ENCODE measurements at places on chromosomes 6 and 20.
A peak's percentile ranks its signal among the peaks of the same experiment; 100 is the strongest.

GRCh38 chr6:169969372-169970099 lies 218.1 kb downstream of the ERMARD start:
- DNase-seq, result no peak

GRCh38 chr6:119934816-119935215 lies 585.3 kb upstream of the MAN1A1 start:
- DNase-seq, result no peak

- no peak for DNase-seq
Measured at GRCh38 chr6:4463236-4463635, 313.0 kb upstream of the CDYL start.

GRCh38 chr6:35922139-35922554 lies 1.2 kb upstream of the SRPK1 start:
- no peak for DNase-seq

- DNase-seq, result no peak
Measured at GRCh38 chr6:20096536-20096935, 115.7 kb downstream of the MBOAT1 start.

DNA sequence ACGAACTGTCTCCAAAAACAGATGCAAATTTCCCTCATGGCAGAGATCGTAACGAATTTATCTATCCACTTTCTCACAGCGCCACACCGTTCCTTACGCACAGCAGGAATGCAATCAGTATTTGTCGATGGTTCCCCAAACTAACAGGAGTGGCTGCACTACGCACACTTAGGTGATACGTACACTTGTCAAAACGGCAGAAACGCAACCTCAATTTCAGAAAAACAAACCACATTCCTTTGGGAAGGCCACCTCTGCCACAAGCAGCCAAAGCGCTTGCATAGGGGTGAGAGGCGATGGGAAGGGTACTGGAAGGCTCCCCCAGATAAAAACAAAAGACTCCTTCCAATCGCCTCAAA lies 638 bp downstream of the MDN1 start:
- DNase-seq, result peak; percentile 25
